ENCODE measurements at places on chromosomes 12 and 14. TPM values are rescaled to one million over a fixed set of nuclear protein-coding genes. Genes with fewer than 3 reads are reported as not detected.
A peak's percentile ranks its signal among the peaks of the same experiment; 100 is the strongest.

Gene AKAP5
- 0.43 TPM for total RNA-seq

DNA sequence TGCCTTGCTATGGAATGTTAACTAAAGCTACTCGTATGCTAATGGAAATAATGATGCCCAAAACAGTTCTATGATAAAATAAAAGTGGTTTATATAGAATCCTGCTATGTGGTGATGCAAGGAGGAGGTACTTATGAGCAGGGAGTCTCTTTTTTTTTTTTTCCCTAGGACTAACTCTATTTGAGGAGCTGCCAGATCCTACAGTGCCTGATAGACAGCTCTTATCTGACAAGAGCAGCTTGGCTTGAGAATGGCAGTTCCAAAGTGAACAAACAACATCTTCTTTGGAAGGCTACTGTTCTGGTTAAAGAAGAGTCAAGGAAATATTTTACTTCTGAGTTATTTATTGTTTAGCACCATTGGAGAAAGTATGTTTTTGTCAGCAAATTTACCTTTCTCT, 10.2 kb upstream of the ACSM4 start:
- H3K4me3 ChIP-seq, result no peak overlapping the region
- H3K4me1 ChIP-seq, result no peaks in the 10 kb centered on the region
- H3K27me3 ChIP-seq, result peaks cover 7% of the 10 kb centered on the region
- H3K27ac ChIP-seq, result no peak overlapping the region
- no peaks in the 10 kb centered on the region for H3K36me3 ChIP-seq

DNA sequence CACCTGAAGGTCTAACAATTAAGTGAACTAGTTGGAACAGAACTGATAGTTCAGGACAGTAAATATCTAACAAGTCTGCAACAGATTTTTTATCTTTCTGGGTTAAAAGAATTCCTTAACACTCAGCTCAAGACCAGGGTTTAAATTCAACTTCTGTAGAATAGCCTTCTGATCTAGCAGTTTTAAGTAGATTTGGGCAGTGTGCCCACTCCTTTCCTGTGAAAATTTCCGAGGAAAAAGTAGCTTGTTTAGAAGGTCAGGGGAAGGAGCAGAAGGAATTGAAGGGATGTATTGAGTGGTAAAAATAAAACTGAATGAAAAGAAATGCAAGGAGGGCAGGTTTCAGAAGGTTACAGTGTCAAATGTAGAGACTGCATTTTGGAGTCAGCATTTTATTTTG, 45.8 kb downstream of the ATL1 start:
- no peaks in the 10 kb centered on the region for H3K36me3 ChIP-seq
- H3K4me3 ChIP-seq, result no peak overlapping the region
- no peaks in the 10 kb centered on the region for H3K27me3 ChIP-seq
- DNase-seq, result no peak
- no peak overlapping the region for H3K27ac ChIP-seq
- peaks cover 4% of the 10 kb centered on the region for H3K4me1 ChIP-seq

- no peaks in the 10 kb centered on the region for H3K27me3 ChIP-seq
- no peak overlapping the region for H3K4me3 ChIP-seq
- peaks cover 1% of the 10 kb centered on the region for H3K36me3 ChIP-seq
- DNase-seq, result no peak
- H3K4me1 ChIP-seq, result no peaks in the 10 kb centered on the region
These were observed 380.1 kb downstream of the ALG10 start for GRCh38 chr12:34402228-34402898.

- no peak for DNase-seq
- H3K4me1 ChIP-seq, result no peaks in the 10 kb centered on the region
- H3K27ac ChIP-seq, result no peak overlapping the region
- H3K36me3 ChIP-seq, result no peaks in the 10 kb centered on the region
These were observed 28.8 kb downstream of the CLMN start for GRCh38 chr14:95290871-95291431.

Gene DAO
- total RNA-seq, result not detected

DNA sequence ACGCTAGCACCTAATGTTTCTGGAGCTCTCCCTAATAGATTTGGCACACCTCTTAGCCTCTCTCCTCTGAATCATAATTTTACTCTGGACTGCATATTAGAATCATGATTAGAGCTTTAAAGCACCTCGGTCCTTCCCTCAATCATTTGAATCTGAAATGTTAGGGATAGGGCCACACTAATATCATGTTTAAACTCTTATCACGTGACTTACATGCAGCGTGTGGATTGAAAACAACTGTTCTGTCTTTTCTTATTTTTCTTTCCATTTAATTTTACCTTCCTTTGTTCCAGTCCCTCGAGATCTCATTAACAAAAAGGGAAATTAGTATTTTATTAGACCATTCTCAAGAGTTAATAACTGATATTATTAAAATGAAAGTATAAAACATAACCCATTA, 762.5 kb upstream of the FLRT2 start:
- no peaks in the 10 kb centered on the region for H3K36me3 ChIP-seq
- no peak overlapping the region for H3K4me3 ChIP-seq
- H3K27me3 ChIP-seq, result no peaks in the 10 kb centered on the region
- no peak for DNase-seq
- H3K27ac ChIP-seq, result no peak overlapping the region
- no peaks in the 10 kb centered on the region for H3K4me1 ChIP-seq

- H3K27ac ChIP-seq, result no peak overlapping the region
- H3K36me3 ChIP-seq, result no peaks in the 10 kb centered on the region
- DNase-seq, result peak; percentile 96
- H3K27me3 ChIP-seq, result no peaks in the 10 kb centered on the region
These were observed 4.9 kb downstream of the ZNF385A start for GRCh38 chr12:54379398-54380201.

DNA sequence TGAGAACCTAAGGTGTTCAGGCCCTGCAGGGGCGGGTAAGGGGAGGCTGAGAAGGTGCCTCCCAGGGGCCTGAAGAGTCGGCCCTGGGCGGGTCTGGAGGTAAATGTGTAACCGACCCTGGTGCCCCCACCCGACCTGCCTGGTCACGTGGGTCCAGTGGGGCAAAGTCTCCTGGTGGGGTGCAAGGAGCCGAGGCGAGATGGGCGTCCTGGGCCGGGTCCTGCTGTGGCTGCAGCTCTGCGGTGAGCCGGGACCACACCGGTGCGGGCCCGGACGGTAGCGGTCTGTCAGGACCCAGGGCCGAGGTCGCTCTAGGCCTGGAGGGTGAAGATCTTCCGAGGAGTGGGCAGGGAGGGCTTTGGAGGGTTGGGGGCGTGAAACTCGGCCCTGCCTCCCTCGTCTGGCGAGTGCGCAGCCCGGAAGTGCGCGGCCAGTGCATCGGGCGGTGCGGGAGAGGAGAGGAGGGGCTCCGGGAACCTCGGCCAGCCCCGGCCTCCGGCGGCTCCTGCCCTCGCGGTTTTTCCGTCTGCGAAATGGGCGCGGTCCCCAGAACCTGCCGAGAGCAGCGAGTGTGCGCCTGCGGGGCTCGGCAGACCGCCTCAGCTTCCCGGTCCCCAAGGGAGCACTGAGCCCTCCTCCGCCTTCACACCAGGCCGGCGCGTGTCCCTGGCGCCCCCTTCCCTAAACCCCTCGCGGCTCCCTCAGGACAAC, at the start of gene AMN:
AMN (plus strand) TSS at position 174 of the 711 bp plus-strand sequence; CDS start at position 200, 26 bp downstream.
- peak; percentile 44 for DNase-seq
- no peaks in the 10 kb centered on the region for H3K36me3 ChIP-seq
- peak within 1 kb of the TSS; percentile 16 for H3K4me3 ChIP-seq
- peaks cover 11% of the 10 kb centered on the region for H3K4me1 ChIP-seq

GRCh38 chr12:97148941-97149559, 242.0 kb downstream of the NEDD1 start:
- no peak overlapping the region for H3K4me3 ChIP-seq
- no peak overlapping the region for H3K27ac ChIP-seq
- peaks cover 16% of the 10 kb centered on the region for H3K27me3 ChIP-seq
- DNase-seq, result peak; percentile 75
- H3K36me3 ChIP-seq, result no peaks in the 10 kb centered on the region

Gene STON2
- total RNA-seq, result 0.05 TPM

Gene KTN1
- total RNA-seq, result 117 TPM

DNA sequence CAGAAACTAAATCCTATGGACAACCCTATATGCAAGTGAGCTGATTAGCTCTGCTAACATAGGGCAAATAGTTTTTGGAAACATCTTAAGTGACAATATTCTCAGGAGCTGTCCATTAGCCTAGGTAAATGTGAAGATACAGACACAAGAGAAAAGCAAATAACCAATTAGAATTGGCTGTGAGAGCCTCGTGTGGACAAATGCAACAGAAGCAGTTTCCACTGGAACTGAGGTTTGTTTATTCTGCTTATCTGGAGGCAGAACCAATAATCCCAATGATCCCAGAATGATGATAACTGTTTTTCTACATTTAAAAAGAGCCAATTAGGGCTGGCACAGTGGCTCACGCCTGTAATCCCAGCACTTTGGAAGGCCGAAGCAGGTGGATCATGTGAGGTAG, 43.2 kb upstream of the YAF2 start:
- peaks cover 4% of the 10 kb centered on the region for H3K4me1 ChIP-seq
- no peak overlapping the region for H3K4me3 ChIP-seq

- H3K27me3 ChIP-seq, result no peaks in the 10 kb centered on the region
- no peak overlapping the region for H3K27ac ChIP-seq
- peaks cover 18% of the 10 kb centered on the region for H3K4me1 ChIP-seq
- no peak overlapping the region for H3K4me3 ChIP-seq
- no peak for DNase-seq
These were observed 907.0 kb downstream of the BCL11B start for GRCh38 chr14:98364961-98365360.

DNA sequence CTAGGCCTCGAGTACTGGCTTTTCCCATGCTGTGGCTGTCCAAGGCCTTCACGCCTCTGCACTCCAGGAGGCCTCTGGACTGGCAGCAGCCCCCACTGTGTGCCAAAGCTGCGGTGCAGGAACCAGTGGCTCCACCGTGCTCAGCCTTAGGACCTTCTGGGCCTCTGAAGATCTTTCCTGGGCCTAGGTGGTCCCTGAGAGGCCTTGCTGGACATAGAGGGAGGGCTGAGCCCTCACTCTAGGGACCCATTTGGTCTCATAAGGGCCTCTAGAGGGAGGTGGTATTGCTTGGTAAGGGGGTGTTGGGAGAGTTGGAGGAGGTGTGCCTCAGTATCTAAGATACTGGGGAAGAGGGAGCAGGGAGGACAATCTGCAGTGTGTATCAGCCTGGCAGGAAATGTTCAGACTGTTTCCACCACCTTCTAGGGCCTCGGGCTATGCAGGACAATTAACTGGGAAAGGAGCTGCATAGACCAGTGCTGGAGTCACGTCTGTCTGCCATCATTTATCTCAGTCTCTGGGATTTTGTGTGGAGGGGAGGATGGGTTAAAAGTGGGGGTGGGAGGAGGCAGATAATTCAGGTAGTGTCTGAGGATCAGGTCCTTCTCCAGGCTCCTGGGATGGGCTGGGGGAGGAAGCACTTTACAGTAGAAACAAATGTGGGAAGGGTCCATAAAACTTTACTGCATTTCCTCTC, 2.9 kb downstream of the HOXC5 start:
- no peaks in the 10 kb centered on the region for H3K36me3 ChIP-seq
- H3K27ac ChIP-seq, result no peak overlapping the region
- no peak for DNase-seq
- peaks cover 12% of the 10 kb centered on the region for H3K4me1 ChIP-seq

DNA sequence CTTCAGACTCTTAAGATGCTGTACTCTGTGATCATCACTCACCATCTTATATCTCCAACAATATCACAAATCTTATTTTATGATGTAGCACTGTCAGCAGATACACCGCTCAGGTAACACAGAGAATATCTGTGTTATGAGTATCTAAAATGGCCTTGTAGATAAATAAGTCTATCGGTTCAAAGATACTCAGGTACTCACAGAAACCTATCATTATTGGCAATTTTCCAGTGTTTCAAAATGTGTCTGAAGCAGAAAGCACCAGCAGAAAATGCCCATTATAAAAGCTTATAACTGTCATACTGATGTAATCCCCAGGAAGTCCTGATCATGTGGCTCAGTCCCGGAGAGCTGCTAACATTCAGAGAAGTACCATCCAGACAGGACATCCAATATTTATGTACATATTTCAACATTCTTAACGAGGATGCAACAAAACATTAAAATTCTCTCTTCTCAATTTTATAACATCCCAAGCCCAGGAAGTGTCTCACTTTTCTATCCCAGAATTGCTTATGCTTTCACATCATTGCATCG, 190.7 kb upstream of the LMNTD1 start:
- no peak overlapping the region for H3K4me3 ChIP-seq
- no peak for DNase-seq
- no peak overlapping the region for H3K27ac ChIP-seq
- no peaks in the 10 kb centered on the region for H3K4me1 ChIP-seq

Measured in activated CD4-positive, alpha-beta T cell treated with anti-CD3 and anti-CD28 coated beads for 36 hours (primary cell).